Sigmoid colon (tissue), 7 donors: ENCODE measurements at places on chromosomes 4 and X.

DNA sequence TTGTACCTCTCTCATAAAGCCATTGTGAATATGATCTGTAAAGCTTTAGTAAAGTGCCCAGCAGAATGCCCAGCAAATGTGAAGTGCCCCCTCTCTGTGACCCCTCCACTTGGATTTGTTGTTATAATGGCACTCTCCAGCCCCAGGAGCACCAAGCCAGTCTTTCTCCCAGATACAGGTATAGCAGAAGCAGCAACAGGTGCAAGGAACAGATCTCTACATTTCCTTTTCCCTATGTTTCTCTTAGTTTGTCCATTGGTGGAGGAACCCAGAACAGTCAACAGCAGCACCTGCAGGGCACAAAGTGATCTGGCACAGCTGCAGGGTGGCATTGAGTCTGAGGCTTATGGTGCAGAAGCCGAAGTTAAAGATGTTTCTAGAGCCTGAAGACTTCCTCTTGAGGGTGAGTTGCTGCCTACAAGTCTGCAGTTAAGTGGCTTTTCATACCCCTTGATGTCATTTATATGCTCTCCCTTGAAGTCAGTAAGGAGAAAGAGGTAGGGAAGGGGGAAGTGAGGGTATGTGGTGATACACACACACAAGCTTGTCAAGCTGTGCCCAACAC lies 16.1 kb upstream of the CXCL3 start:
- no peaks in the 10 kb centered on the region for H3K4me1 ChIP-seq
- H3K36me3 ChIP-seq: no peaks in the 10 kb centered on the region
- DNase-seq: no peak
- H3K27ac ChIP-seq: no peak overlapping the region

- no peak overlapping the region for H3K4me3 ChIP-seq
- H3K4me1 ChIP-seq: peaks cover 69% of the 10 kb centered on the region
- no peaks in the 10 kb centered on the region for H3K27me3 ChIP-seq
- H3K27ac ChIP-seq: no peak overlapping the region
- H3K36me3 ChIP-seq: no peaks in the 10 kb centered on the region
Measured at GRCh38 chr4:143372093-143372915, 35.6 kb downstream of the GAB1 start.

- DNase-seq: no peak
- H3K4me1 ChIP-seq: no peaks in the 10 kb centered on the region
- H3K4me3 ChIP-seq: no peak overlapping the region
- H3K36me3 ChIP-seq: no peaks in the 10 kb centered on the region
Measured at GRCh38 chrX:148084611-148085010, 103.5 kb downstream of the FMR1NB start.

DNA sequence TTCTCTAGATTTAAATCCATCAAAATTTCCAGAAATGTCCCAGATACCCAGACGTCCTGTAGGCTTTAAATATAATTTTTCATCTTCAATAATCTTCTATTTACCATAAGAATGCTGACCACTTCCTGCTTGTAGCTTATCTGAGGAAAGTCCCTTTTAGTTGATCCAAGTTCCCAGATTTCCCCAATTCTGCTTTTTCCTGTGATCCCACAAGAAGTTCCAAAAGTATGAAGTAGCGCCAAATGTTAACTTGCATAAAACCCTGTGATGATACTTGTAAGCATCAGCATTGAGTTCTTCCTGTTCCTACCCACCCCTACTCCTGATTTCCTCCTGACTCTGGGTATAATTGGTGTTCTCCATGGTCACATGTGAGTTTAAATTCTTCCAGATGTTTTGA lies 10.6 kb upstream of the TLR8 start:
- no peaks in the 10 kb centered on the region for H3K4me1 ChIP-seq
- H3K36me3 ChIP-seq: no peaks in the 10 kb centered on the region
- H3K4me3 ChIP-seq: no peak overlapping the region
- no peaks in the 10 kb centered on the region for H3K27me3 ChIP-seq
- no peak overlapping the region for H3K27ac ChIP-seq

DNA sequence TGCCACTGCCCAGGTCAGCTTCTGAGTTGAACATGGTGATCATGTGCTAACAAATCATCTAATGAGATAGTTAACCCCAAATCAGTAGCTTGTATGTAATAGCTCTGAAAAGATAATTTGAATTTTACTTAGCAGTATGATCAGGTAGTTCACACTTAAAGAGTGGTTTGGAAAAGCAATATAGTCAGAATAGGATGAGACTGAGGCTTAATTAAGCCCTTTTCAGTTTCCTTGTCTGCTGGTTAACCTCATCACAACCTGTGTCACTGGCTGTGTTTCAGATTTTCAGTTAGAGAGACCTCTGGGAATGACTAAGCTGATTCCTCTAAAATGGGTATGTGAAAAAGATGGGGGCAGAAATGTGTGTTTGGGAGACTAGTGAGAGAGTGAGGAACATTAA lies 38.1 kb downstream of the GPR174 start:
- H3K36me3 ChIP-seq: no peaks in the 10 kb centered on the region
- H3K4me1 ChIP-seq: no peaks in the 10 kb centered on the region
- no peak overlapping the region for H3K27ac ChIP-seq
- no peak overlapping the region for H3K4me3 ChIP-seq
- no peak for DNase-seq
- H3K27me3 ChIP-seq: no peaks in the 10 kb centered on the region
